Lower lobe of right lung (tissue), 2 donors: ENCODE measurements at places on chromosomes 5 and 9.

DNA sequence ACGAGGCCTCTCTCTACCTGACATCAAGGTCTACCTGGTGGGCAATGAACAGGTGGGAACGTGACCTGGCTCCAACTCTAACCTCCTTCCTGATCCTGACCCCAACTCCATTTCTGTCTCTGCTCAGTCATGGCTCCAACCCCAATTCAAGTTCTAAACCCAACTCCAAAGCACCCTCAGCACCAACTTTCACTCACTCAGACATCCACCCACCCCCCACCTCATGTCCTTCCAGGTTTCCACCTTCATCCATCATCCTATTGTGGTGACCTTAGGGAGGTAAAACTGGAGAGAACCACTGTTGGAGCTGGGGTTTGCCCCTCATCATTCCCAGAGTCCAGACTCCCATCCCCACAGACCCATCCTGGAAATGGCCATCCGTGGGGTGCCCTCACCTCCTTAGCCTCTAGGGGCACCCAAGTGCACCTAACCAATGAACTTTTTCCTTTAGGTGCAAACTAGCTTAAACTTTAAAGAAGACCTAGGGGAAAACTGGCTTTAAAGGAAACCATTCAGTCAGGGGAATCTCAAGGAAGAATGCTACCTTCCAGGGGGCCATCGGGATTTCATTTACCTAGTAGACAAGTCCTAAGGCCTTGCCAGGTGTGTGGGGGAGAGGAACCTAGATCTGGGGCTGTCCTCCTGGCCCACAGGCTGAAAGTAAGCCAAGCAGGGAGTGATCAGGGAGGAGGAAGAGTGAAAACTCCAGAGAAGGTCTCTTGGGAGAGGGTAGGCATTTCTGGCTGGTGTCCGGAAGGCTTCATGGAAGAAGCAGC, 11.3 kb downstream of the RGS14 start:
- no peak for DNase-seq

- DNase-seq: no peak
These were observed 101.8 kb downstream of the CETN3 start for GRCh38 chr5:90307782-90308181.

DNA sequence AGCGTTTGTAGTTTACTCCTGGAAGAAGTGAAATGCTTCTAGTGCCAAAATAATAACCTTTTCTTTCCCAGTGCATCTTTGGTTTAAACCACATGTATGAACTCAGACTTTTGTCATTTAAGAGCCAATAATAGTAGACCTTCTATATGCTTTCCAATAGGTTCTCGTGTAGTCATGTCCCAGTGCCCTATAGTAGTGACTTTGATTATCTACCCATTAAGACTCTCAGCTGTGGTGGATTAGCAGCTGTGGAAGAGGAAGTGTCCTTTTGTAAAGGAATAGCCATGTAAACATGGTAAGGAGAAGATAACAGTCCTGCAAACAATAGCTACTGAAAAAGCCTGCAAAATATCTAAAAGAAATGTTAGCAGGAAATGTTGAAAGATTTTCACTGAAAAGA, 765.3 kb downstream of the MTRR start:
- no peak for DNase-seq

- DNase-seq: no peak
These were observed 4.5 kb downstream of the GSN start for GRCh38 chr9:121272401-121272948.

GRCh38 chr5:58022055-58022454, 437.8 kb downstream of the PLK2 start:
- no peak for DNase-seq

GRCh38 chr5:136103118-136103517, 29.5 kb upstream of the SMAD5 start:
- no peak for DNase-seq
